Left cardiac atrium (tissue), 4 donors: ENCODE measurements at places on chromosomes 4 and X. TPM values are rescaled to one million over a fixed set of nuclear protein-coding genes. Genes with fewer than 3 reads are reported as not detected.

DNA sequence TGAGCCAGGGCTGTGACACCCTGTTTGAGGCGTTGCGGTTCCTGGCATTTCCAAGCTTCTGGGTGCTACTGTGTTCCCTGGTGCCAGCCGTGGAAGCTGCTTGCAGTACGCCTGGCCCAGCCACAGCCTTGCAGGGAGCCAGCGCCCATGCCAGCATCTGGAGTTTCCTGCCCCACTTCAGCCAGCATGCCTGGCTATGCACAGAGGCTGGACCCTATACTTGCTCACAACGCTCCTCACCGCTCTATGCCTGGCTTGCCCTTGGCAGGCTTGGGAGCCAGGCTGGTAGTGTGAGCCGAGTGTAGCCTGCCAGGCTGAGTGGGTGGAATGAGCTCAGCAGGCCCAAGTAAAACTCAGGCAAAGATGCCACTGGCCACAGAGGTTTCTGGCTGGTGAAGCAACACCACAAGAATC lies 22.4 kb downstream of the PRRG1 start:
- DNase-seq = no peak

The ITM2A gene
- total RNA-seq = 106 TPM

The TRIML2 gene
- not detected for total RNA-seq

- no peak for DNase-seq
Measured at GRCh38 chr4:104394406-104395167, 100.1 kb downstream of the CXXC4 start.

The TSPAN6 gene
- total RNA-seq = 8.0 TPM

The TXK gene
- 0.62 TPM for total RNA-seq

GRCh38 chrX:150692831-150693724 lies at the start of gene MTMR1:
Gene MTMR1 (plus strand): TSS chrX:150693396. CDS start chrX:150693531, 135 bp downstream.
- peak; percentile 51 for DNase-seq

DNA sequence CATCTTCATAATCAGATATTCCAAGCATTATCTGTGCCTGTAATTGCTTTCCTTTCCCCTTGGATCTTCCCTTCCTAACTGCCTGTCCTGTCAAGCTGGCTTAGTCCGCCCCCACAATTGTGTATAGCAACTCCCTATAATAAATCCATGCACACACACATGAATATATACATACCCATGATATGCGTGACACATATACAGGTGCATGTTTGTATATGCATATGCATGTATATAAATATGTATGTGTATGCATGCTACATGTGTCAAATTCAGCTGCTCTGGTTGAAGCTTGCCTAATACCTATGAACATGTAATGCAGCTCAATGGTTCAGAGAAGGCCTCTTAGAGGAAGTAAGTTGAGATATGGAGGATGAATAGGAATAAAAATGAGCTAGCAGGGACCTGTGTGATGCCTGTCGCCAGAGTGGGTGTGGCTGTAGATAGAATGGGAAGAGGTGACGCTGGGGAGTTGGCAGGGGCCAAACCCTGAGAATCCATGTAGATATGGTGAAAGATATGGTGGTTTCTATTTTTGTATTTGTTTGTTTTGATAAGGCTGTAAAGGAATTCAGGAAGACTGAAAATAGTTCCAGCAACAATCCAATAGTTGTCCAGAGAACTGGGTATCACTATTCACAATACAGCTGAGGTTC lies 595.0 kb upstream of the BOD1L1 start:
- DNase-seq = peak; percentile 35

The PRPS1 gene
- total RNA-seq = 24.3 TPM

The CHIC1 gene
- total RNA-seq = 10.4 TPM

DNA sequence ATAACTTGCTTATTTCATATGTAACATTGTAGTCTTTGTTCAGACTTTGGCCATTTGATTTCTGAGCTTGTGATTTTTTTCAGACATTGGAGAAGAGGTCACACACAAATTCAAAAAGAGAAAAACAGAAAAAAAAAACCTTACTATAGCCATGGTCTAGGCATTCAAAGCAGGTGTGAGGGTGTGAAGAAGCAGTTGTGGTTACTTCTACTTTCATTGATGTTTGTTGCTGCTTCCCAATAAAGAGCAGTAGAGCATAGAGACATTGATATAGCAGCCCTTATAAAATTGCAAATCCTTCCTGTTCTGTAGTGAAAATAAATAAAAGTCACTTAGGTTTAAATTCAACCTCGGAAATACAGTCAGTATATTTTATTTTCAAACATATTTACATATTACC lies 671.6 kb downstream of the GRXCR1 start:
- DNase-seq = no peak

GRCh38 chr4:122456231-122457116 lies at the start of gene IL2:
Gene IL2 (minus strand): TSS chr4:122456725. CDS start chr4:122456440, 285 bp downstream.
- DNase-seq = no peak

DNA sequence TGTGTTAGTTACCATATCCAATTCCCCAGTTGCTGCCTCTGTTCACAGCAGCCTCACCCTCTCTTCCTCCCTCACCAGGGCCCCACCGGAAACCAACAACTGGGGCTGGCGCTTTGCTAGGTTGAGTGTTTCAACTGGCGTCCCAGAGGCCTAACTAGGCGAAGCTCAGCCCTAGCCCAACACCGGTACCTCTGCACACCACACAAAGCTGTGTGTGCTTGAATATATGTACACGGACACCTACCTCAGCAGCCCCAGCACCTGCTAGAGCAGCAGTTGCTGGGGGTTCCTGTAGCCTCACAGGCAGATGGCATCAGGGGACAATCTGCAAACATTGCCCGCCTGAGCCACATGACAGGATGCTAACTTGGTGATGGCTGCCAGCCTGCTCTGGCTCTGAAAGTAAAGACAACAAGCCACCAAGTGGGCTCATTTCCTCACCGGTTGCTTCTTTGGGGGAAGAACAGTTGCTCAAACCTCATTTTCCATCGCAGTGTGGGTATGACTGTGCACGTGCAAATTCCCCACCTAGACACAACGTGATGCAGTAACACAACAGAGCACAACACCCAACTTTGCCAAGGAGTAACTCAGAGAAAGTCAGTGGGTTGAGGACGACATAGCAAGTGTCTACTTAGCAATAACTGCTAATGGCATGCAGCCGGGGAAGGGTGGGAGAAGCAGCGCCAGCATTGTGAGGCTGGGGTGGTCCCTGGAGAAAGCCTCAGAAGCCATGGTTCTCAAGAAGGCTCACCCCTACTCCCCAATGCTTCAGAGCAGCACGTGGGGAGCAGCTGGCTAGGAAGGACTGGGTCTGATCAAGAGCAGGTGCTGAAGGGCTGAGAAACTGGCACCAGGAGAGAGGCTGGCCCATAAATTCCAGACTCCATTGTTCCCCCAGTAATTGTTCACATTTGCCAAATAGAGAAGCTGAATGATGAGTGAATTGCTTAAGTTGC lies 139.5 kb downstream of the SH3KBP1 start:
- DNase-seq = no peak

The KIT gene
- 2.3 TPM for total RNA-seq

- no peak for DNase-seq
Measured at GRCh38 chr4:115325836-115326235, 212.4 kb upstream of the NDST4 start.

- DNase-seq = peak; percentile 68
Measured at GRCh38 chr4:12488672-12489071, 995.5 kb downstream of the RAB28 start.

DNA sequence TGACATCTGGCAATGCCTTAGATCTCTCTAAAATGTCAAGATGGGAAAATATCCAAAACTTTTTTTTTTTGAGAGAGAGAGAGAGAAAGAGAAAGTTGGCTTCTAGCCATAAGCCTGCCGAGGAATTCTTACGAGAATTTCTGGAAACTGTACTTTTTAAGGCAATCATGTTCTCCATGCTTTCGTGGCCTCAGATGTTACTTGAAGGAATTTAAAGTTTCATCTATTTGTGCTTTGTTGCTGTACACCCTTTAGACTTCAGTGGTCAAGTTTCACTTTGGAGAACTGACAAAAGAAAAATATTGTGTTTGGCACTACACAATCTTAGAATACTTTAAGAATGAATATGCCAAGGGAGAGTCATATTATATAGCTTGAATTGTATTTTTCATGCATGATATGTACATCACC lies 53.9 kb downstream of the FAT4 start:
- no peak for DNase-seq

The NAP1L2 gene
- total RNA-seq = 6.9 TPM

- DNase-seq = no peak
Measured at GRCh38 chr4:7417639-7418038, 17.1 kb downstream of the PSAPL1 start.

DNA sequence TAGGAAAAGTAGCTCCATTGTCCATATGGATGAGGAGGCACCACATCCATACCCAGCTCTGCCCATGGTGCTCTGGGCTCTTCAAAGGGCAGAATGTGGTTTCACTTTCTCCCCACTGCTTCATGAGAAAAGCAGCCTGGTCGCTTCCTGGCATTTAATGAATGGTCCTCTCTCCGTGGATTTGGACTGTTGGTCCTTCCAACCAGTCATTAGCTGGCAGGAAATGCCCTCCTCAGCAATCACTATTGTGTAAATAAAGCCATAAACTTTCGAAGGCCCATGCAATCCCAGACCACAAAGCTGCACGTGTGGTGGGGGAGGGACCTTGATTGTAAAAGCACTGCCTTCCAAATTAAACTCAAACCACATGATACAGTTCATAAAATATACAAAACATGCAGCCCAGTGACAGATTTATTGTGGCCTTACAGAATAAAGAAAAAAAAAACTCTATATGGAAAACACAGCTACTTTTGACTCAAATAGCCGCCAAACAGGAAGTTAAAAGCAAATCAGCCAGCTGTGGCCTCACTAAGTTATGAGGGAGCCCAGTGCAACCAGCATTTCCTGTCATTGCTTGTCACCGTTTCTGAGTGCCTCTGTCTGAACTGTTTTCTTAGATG lies 8.1 kb downstream of the MBNL3 start:
- no peak for DNase-seq

The NPY1R gene
- total RNA-seq = 2.9 TPM
